SJSA1 (cell line): ENCODE measurements at places on chromosomes 7 and 10. TPM values are rescaled to one million over a fixed set of nuclear protein-coding genes. Genes with fewer than 3 reads are reported as not detected.

TRPV5 gene
- total RNA-seq, result not detected in 2 replicates

DNA sequence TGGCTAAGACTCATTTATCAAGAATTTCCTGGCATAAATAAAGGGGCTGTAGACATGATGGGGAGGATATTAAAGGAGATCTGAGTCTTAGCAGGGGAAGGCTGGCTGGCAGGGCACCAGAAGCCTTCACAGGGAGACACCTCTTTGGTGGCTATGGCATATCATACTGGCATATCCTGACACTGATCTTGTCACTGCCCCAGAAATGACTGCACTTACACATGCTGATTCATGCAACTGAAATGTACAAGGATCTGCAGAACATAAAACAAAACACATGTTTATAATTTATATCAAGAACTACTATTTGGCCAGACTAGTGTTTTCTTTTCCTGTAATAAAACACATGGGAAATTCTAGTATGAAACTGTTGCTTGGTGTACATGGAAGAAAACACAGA is 5.5 kb upstream of the LIPN start:
- peaks cover 4% of the 10 kb centered on the region for H3K27me3 ChIP-seq
- no peak overlapping the region for H3K27ac ChIP-seq
- H3K36me3 ChIP-seq, result no peaks in the 10 kb centered on the region
- DNase-seq, result no peak
- H3K4me1 ChIP-seq, result no peaks in the 10 kb centered on the region

DNA sequence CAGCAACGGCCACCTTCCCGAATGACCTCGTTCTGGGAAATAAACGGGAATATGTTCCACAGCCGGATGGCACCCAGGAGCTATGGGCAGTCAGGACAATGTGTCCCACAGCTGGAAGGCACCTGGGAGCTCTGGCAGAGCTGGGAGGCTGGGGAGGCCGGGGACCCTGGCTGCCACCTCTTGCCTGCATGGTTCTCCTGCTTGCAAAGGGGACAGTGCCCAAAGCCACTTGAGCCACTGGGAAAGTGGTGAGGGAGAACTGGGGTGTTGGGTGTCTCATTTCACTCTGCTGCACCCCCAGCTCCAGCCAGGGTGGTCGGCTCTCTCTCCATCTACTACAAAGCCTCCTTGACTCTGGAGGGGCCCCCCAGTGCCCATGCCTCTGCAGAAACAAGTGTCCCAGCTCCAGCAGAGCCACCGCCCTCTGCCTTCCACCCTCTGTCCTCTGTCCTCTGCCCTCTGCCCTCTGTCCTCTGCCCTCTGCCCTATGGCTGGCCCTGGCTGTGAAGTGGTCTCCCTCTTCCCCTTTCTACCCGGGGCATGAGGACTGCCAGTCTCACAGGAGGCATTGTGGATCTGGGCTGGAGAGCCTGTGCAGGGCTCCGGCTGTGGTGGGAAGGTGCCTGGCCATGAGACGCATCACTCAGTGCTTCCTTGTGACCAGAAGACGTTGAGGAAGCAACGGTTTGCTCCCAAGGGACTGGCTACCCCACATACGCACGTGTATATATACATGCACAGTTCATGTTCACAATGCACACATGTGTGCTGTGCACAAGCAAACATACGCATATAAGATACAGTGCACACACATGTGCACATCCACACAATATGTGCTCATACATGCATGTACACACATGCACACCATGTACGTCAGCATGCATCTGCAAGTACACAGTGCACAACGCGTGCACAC is 21.5 kb upstream of the INPP5A start:
- H3K27me3 ChIP-seq, result no peaks in the 10 kb centered on the region
- no peak for DNase-seq
- peaks cover 46% of the 10 kb centered on the region for H3K4me1 ChIP-seq
- H3K36me3 ChIP-seq, result no peaks in the 10 kb centered on the region

- no peaks in the 10 kb centered on the region for H3K36me3 ChIP-seq
- H3K27me3 ChIP-seq, result no peaks in the 10 kb centered on the region
- H3K4me1 ChIP-seq, result no peaks in the 10 kb centered on the region
Measured at GRCh38 chr7:29884399-29885272, 78.3 kb downstream of the WIPF3 start.
